ENCODE measurements at places on chromosomes 3 and 15.

- no peak for ATAC-seq
These were observed 70.4 kb downstream of the ATP2B2 start for GRCh38 chr3:10434938-10435336.

DNA sequence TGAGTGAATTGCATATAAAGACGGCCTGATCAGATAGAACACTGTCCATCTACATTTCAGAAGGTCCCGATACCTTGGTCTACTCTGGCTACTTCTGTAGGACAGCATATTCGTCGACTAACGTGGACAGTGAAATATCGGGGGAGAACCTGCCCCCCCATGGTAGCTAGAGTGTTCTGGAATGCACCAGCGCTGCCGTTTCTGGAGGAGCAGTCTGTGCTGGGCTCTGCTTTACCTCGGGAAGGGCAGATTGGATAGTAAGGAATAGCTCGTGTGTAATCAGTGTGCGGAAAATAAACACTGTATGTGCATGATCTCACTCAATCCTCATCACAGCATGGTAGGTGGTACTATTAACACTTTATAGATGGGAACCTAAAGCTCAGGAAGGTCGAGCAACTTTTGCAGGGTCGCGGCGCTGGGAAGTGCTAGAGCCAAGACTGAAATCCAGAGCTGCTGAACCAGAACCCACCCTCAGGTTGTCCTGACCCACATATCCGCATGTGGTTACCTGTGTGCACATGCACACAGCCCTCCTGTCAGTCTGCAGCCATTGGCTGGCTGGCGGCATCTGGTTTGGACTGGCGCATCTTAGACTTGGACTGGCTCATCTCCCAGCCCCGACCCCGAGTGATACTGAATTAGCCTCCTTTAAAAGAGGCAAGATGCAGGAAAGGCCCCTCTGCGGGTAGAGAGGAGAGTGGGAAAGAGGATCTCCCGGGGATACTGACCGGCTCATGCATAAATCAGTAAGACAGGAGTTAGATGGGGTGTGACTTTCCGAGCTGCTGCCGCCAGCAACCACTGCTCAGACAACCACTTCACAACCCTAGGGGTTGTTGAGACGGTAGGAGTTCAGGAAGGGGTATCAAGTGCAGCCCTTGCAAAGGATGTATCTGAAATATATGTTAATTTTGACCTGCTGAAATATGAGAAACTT lies 155.0 kb upstream of the BHLHE40 start:
- ATAC-seq: no peak

GRCh38 chr3:18579661-18580060 lies 154.5 kb upstream of the SATB1 start:
- no peak for ATAC-seq

DNA sequence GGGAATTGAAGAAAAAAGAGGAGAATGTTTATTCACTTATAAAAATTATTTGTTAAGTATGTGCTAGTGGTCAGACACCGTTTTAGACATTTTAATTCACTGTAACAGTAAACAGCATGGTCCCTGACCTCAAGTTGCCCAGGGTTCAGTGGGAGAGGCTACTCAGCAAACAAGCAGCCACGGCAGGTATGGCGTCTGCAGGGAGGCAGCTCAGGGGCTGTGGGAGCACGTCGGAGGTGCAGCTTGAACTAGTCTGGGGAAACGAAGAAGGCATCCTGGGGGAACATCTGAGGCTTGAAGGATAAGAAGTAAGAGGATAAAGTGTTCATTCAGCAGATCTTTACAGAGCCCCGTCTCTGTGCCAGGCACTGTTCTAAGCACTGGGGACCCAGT lies 66.0 kb downstream of the CRTC3 start:
- no peak for ATAC-seq

GRCh38 chr3:181265750-181266333 lies 276.3 kb upstream of the DNAJC19 start:
- ATAC-seq: no peak

- no peak for ATAC-seq
These were observed 347.9 kb upstream of the STAC start for GRCh38 chr3:36032180-36033047.

DNA sequence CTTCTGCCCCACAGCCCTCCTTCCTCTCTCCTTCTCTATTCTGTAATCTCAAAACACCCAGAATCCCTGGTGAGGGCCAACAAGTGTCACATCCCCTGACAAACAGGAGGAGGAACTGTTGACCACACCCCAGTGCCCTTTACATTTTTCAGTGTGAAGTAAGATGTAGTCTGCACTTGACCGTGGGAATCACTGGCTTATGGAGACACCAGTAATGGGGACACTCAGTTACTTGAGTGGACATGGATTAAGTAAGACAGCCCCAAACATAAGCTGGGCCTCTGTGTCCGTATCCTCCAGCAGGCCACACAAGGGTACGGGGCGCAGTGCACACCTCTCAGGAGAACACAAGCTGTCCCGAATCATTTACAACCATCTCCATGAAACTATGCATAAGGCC lies 28.4 kb upstream of the LIMD1 start:
- no peak for ATAC-seq

Data from gastroesophageal sphincter (tissue), 4 donors.